CD14-positive monocyte (primary cell): ENCODE measurements at places on chromosomes 12 and 14. TPM values are rescaled to one million over a fixed set of nuclear protein-coding genes. Genes with fewer than 3 reads are reported as not detected.
A peak's percentile ranks its signal among the peaks of the same experiment; 100 is the strongest.

VPS37B gene
- 22.5 and 34.3 TPM in 2 replicates for polyA plus RNA-seq

CLEC1B gene
- 3.9 TPM for polyA plus RNA-seq

PPP1R36 gene
- not detected for polyA plus RNA-seq

A2ML1 gene
- not detected for polyA plus RNA-seq

PCED1B gene
- 0.65 and 0.66 TPM in 2 replicates for polyA plus RNA-seq

TPPP2 gene
- polyA plus RNA-seq: not detected

PRPH gene
- not detected in 2 replicates for polyA plus RNA-seq

DNA sequence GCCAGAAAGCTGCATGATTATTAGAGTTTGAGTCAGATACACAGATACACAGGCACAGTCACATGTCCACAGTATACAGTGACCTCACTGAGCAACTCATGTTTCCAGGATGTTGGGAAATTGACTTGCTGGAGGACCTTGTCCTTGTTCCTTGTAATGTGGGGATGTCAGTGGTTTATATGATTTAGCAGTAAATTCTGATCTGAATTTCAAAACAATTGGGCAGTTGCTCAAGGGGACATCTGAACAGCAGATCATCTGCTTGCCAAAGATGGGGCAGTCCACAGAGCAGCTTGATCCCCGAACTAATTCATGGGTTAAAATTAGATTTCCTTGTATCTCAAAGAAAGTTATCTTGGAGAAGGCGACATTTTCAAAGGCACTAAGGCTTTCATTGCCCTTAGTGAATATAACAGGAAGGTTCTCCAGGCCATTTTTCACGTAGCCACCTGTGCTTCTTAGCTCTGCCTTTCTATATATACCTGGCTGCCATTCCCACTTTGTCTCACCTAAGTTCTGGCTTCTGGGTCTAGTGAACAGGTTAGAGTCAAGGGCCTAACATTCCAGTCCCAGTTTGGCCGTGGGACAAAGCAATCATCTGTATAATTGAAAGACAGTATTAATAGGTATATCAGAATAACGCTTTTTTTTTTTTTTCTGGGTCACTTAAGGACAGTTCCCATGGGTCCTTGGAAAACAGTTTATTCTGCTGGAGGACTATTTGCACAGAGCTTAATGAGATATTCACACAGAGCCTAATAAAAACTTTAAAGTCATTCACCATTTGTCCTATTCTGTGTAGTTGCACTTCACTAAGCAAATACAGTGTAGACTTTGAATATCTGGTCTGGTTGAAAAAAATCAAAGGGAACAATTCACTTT is 64.9 kb upstream of the STRN3 start:
- H3K4me3 ChIP-seq: no peak overlapping the region
- peaks cover 24% of the 10 kb centered on the region for H3K4me1 ChIP-seq
- H3K27ac ChIP-seq: peak overlapping the region; percentile 91
- peak; percentile 98 for DNase-seq

DNA sequence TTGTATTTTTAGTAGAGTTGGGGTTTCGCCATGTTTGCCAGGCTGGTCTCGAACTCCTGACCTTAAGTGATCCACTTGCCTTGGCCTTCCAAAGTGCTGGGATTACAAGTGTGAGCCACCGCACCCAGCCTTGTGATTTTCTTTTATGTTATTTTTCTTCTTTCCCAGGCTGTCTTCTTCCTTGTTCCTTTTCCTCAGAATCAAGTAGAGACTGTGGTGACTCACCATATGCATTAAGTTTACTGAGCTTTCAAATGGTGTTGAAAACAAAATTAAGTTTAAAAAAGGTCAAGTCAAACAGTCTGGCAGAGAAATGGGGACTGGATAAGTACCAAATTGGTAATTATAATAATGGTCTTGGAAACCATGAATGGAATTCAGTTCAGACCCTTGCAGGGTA is 5.7 kb downstream of the ARPC3 start:
- no peak overlapping the region for H3K27ac ChIP-seq
- peaks cover 77% of the 10 kb centered on the region for H3K36me3 ChIP-seq

GRCh38 chr12:79548610-79548924 is 142.2 kb downstream of the PAWR start:
- H3K27ac ChIP-seq: no peak overlapping the region
- no peaks in the 10 kb centered on the region for H3K4me1 ChIP-seq
- H3K36me3 ChIP-seq: no peaks in the 10 kb centered on the region
- H3K27me3 ChIP-seq: no peaks in the 10 kb centered on the region

DNA sequence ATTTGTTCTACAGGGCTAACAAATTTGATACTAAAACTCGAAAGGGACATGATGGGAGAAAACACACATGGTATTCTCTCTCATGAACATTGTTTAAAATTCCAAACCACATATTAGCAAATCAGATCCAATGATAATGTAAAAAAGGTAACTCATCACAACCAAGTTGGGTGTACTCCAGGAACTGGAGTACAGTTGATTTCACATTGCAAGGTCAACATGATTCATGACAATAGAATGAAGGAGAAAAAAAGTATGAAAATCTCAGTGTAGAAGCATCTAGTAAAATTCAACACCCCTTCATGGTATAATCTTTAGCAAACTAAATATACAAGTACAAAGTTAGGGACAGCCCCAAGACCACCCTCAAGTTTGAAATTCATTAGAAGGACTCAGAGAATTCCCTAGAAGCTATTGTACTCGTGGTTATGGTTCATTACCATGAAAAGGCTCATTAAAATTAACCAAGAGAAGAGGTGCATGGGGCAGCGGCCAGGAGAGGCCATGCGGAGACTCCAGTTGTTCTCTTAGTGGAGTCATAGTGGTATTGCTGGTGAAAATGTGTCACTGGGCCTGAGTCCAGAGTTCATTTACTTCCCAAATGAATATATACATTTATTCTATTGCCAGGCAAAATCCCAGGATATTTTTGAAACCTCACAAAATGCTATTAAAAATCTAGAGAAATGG is 3.1 kb upstream of the CDCA4 start:
- no peak overlapping the region for H3K4me3 ChIP-seq
- no peaks in the 10 kb centered on the region for H3K27me3 ChIP-seq
- no peak for DNase-seq
- H3K4me1 ChIP-seq: peaks cover 63% of the 10 kb centered on the region
- H3K36me3 ChIP-seq: no peaks in the 10 kb centered on the region

- H3K27ac ChIP-seq: peak overlapping the region; percentile 92
- DNase-seq: no peak
- H3K4me1 ChIP-seq: peaks cover 53% of the 10 kb centered on the region
- H3K27me3 ChIP-seq: no peaks in the 10 kb centered on the region
Measured at GRCh38 chr14:89418452-89418851, 1.4 kb upstream of the FOXN3 start.

DNA sequence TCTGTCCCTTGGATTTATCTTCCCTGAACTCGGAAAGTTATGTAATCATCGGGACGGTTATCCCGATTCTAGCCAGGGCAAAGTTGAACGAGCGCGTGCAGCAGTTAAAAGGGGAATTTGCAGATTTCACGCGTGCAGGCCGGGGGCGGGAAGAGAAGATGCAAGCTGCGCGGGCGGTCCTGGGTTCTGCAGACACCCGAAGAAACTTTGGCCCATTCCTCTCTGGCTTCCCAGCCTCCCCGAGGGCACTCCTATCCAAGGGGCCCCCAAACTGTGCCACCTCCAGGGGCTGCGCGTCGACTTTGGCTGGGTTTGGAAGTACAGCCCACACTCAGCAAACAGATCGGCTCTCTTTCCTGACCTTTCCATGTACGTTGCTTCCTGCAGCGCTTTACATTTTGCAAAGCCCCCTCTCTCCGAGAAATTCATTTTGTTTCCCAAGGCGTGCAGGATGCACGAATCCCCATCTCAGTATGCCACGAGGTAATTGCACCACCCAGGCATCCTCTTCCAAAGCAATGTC is 941 bp upstream of the PPP1CC start:
- no peaks in the 10 kb centered on the region for H3K27me3 ChIP-seq
- no peak overlapping the region for H3K27ac ChIP-seq
- H3K4me3 ChIP-seq: peak overlapping the region; percentile 81

GRCh38 chr12:18612971-18613370 is 124.8 kb downstream of the PLCZ1 start:
- no peak for DNase-seq
- H3K27me3 ChIP-seq: no peaks in the 10 kb centered on the region
- H3K27ac ChIP-seq: no peak overlapping the region
- no peak overlapping the region for H3K4me3 ChIP-seq

DNA sequence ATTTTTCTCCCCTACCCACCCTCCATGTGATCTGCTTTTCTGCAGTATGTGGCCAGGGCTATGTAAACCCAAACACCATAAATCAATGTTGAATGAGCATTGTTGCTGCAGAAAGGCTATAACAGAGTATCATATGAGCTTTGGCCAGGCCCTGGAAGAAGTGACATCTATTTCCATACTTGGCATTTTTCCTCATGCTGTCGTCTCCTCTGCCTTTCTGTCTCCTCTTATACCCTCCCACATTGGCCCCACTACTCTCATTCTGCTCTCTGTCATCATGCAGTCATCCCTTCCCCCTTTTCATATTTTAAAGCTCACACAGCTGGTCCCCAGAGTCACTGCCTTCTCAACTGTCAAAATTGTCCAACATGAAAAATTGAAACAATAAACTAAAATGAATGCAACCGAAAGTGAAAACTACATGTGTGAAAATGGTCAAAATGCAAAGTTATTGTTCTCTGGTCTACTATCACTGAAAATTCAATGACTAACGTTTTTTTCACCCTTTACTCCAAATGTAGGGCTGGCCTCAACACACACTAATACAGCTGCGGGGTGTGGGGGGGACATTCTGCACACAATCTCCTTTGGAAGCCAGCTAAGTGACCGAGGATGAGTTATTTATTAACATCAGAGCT is 290.7 kb upstream of the TMPO start:
- H3K4me1 ChIP-seq: no peaks in the 10 kb centered on the region
- H3K27ac ChIP-seq: no peak overlapping the region
- H3K36me3 ChIP-seq: no peaks in the 10 kb centered on the region
- DNase-seq: no peak
- no peak overlapping the region for H3K4me3 ChIP-seq

DNA sequence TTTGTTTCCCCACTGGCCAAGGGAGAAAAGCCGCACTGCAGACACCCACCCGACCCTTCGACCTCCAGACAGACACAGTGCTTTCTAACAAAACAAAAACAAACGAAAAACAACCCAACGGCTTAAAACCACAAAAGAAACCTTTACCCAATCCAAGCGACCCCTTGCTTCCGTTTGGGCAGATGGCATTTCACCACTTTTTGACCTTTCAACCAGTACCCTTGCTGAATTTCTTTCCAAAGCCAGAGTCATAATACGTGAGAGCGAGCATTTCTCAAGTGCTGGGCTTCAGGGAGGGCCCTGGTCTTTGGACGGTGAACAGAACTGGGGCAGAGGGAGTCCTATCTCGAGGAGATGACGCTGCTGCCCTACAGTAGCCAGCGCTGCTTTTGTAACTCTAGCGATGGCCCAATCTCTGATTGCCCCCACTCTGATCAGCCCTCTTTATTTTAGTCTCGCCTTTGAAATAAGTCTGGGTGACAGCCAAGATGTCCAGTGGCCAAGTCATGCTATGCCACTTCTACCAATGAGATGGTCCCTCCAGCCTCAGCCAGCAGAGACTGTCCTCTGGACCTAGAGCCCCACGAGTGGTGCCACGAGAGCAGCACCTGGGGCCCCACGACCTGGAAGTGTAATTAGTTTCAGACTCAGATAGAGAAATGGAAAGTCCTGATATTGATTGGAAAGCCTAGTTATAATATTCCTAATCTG is 21.9 kb upstream of the ADIPOR2 start:
- H3K36me3 ChIP-seq: no peaks in the 10 kb centered on the region
- peak; percentile 76 for DNase-seq
- peak overlapping the region; percentile 28 for H3K27ac ChIP-seq
- no peaks in the 10 kb centered on the region for H3K27me3 ChIP-seq

DNA sequence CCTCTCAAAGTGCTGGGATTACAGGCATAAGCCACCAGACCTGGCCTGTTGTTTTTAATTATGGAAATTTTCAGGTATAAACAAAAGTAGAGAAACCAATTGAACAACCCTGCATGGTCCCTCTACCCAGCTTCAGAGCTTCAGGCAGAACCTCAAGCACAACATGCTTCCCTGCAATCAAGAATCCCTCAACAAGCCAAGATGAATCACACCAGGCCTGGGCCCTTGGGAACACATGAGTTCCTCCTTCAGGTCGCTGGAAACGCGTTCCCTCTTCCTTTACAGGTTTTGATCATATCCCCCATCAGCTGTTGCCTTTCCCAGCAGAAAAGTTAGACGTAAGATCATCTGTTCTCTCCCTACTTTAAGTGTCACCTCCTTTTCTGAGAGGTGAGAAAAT is 20.5 kb upstream of the CORO1C start:
- no peak overlapping the region for H3K4me3 ChIP-seq
- H3K36me3 ChIP-seq: no peaks in the 10 kb centered on the region
- no peak for DNase-seq
- no peaks in the 10 kb centered on the region for H3K27me3 ChIP-seq

DNA sequence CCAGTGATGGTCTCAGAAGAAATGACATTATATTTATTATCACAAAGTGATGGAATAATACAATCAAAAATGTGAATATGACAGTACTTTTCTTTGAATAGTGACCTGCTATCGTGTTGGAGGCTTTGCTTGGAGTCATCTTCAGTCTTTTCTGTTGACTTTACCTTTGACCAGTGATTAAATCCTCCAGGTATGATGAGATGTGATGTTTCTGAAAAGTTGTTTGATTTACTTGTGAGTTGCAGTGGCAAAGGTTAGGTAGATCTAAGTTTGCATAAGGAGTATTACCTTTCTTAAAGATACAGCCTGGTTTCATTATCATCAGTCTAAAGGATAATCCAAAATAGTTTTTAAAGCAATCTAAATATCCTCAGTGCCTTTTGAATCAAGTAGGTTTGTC is 4.6 kb downstream of the TCP11L2 start:
- DNase-seq: no peak
- H3K4me1 ChIP-seq: peaks cover 75% of the 10 kb centered on the region
- no peak overlapping the region for H3K4me3 ChIP-seq
- H3K27ac ChIP-seq: no peak overlapping the region

- H3K27ac ChIP-seq: no peak overlapping the region
- H3K36me3 ChIP-seq: no peaks in the 10 kb centered on the region
- peaks cover 15% of the 10 kb centered on the region for H3K27me3 ChIP-seq
- H3K4me3 ChIP-seq: no peak overlapping the region
Measured at GRCh38 chr12:99157946-99158345, 489.6 kb upstream of the GARIN6 start.

DNA sequence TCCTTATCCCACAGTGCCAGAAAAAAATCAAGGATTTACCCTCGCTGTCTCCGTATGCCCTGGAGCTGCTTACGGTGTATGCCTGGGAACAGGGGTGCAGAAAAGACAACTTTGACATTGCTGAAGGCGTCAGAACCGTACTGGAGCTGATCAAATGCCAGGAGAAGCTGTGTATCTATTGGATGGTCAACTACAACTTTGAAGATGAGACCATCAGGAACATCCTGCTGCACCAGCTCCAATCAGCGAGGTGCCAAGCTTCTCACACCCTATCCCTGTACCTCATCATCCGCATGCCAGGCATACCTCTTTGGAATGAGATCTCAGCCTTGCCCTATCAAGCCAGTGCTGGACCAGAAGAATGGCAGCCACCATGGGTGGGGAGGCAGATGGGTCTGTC is 19.2 kb downstream of the OAS2 start:
- no peaks in the 10 kb centered on the region for H3K4me1 ChIP-seq
- H3K27me3 ChIP-seq: no peaks in the 10 kb centered on the region
- DNase-seq: no peak
- H3K4me3 ChIP-seq: no peak overlapping the region
